Osteocyte (in vitro differentiated cells): ENCODE measurements at places on chromosomes 16 and 17.

DNA sequence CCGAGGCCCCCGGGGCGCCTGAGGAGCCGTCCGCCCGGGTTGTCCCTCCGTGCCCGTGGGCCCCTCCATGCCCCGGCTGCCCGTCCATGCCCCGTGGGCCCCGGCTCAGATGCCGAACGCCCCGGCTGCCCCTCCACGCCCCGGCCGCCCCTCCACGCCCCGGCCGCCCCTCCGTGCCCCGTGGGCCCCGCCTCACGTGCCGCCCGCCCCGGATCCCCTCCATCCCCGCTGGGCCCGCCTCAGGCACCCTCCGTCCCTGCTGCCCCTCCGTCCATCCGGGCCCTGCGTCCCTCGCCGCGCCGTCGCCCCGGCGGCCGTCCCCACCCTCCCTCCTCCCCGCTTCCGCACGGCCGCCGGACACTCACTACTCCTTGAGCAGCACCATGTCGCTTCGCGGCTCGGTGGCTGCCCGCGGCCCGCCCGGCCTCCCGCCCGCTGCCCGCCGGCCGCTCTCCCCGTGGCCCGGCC lies 382 bp downstream of the PITPNA start:
- peaks cover 32% of the 10 kb centered on the region for H3K4me1 ChIP-seq
- no peak overlapping the region for H3K27ac ChIP-seq
- H3K27me3 ChIP-seq = no peaks in the 10 kb centered on the region
- H3K4me3 ChIP-seq = peak overlapping the region; percentile 86

DNA sequence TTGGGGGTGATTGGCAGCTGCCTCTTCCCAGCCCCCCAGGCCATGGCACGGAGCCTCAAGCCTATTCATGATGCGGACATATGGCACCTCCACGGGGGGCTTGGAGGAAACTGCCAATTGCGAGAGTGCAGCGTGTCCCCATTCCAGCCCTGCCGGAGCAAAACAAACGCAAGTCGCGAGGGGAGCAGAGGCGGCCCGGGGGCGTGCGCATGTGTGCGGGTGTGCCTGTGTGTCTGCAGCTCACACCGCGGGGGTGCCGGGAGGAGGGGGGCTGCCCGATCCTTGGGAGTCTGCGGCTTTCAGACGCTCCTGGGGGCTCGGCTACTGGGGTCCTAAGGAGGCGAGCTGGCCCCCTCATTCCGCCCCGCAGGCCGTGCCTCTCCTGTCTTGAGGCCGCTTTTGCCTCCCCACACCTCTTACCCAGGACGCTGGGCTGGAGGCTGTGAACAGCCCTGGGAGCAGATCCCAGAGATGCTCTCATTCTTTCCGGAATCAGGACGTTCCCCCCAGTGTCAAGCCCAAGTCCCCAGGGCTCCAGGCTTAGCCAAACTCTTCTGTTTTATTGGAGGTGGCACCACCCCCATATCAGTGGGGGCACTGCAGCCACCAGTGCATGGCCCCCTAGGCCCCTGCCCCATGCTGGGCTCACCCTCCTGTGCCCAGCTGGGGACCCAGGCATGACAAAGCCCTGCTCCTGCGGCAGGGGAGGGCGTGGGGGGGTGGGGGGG lies 29.1 kb downstream of the ENDOV start:
- no peaks in the 10 kb centered on the region for H3K36me3 ChIP-seq
- H3K4me1 ChIP-seq = no peaks in the 10 kb centered on the region
- no peak overlapping the region for H3K4me3 ChIP-seq
- no peak for DNase-seq

DNA sequence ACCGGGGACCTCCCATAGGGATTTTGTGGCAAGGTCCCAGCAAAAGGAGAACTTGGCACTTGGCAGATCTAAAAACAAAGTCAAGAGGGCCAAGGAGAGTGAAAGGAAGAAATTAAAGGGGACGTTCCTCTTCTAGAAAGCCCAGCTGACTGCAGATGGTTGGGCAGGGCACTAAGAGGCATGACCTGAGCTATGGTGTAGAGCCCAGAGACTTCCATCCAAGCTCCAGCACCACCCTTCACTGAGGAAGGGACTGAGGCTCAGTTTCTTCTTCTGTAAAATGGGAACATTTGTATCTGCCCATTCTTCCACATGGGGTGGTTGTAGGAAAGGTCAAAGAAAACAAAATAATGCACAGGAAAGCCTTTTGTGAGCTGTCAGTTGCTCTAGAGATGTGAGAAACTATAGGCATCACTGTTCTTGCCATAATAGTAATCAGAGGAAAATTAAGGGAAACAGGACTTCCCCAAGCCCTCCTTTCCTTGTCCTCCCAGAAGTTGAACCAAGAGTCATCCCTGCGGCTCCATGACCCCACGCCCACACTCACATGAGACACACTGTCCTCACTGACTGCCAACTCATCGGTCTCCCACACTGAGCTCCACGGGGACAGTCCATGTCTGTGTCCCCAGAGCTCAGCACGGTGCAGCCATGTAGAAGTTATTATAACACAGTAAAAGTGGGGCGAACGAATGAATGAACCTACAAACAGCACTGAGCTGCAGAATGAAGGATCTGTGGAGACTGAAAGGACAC lies 10.4 kb downstream of the CD300LF start:
- H3K36me3 ChIP-seq = no peaks in the 10 kb centered on the region
- no peaks in the 10 kb centered on the region for H3K4me1 ChIP-seq
- H3K27me3 ChIP-seq = peaks cover 11% of the 10 kb centered on the region
- DNase-seq = no peak
- no peak overlapping the region for H3K4me3 ChIP-seq
- no peak overlapping the region for H3K27ac ChIP-seq

DNA sequence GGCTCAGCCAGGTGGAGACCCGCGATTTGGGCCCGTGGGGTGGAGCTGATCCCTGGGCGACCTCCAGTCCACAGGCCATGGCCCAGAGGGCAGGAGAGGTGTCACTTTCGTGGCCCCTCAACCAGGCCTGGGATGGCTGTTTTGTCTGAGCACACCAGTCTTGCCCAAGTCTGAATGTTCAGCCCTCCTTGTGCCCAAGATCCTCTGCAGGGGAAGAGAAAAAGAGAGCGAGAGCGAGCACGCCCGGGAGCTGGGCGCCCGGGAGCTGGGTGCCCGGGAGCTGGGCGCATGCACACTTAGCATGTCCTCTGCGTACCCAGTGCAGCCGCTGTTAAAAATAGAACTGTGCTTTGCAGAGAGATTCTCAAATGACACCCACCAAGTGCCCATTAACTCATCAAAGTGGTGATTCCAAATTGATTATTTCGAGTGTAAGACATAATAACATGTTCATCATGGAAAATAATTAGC lies 403.3 kb upstream of the TNRC6C start:
- H3K4me3 ChIP-seq = no peak overlapping the region
- no peaks in the 10 kb centered on the region for H3K4me1 ChIP-seq
- peaks cover 67% of the 10 kb centered on the region for H3K27me3 ChIP-seq

- H3K27me3 ChIP-seq = no peaks in the 10 kb centered on the region
- peak overlapping the region; percentile 61 for H3K27ac ChIP-seq
- H3K4me3 ChIP-seq = no peak overlapping the region
- no peak for DNase-seq
These were observed 503 bp downstream of the DHX58 start for GRCh38 chr17:42111871-42112551.

- peaks cover 28% of the 10 kb centered on the region for H3K4me1 ChIP-seq
- DNase-seq = no peak
- peaks cover 4% of the 10 kb centered on the region for H3K27me3 ChIP-seq
These were observed 143.1 kb upstream of the KCNJ18 start for GRCh38 chr17:21549107-21549687.
